ENCODE measurements at places on chromosomes 16 and 17. TPM values are rescaled to one million over a fixed set of nuclear protein-coding genes. Genes with fewer than 3 reads are reported as not detected.

Gene GSDMA
- not detected for total RNA-seq

Gene MEIOB
- total RNA-seq: not detected

Gene THRA
- total RNA-seq: 20.8 TPM

Gene IKZF3
- total RNA-seq: not detected

Gene CNTNAP1
- 10.6 TPM for total RNA-seq

Gene RAI1
- total RNA-seq: 1.9 TPM

Gene RHBDF1
- total RNA-seq: 13.8 TPM

Gene DOC2A
- not detected for total RNA-seq

Gene KCTD19
- under 0.01 TPM for total RNA-seq

Gene CCDC144A
- 1.4 TPM for total RNA-seq

Gene TBX2
- 23.6 TPM for total RNA-seq

Gene PRSS27
- total RNA-seq: under 0.01 TPM

Gene PPP1R1B
- not detected for total RNA-seq

Gene CDH5
- not detected for total RNA-seq

Gene RGS9
- 1.4 TPM for total RNA-seq

Gene KIF2B
- total RNA-seq: not detected

Measured in IMR-90 (cell line).